ENCODE measurements at places on chromosomes 6 and 20.

DNA sequence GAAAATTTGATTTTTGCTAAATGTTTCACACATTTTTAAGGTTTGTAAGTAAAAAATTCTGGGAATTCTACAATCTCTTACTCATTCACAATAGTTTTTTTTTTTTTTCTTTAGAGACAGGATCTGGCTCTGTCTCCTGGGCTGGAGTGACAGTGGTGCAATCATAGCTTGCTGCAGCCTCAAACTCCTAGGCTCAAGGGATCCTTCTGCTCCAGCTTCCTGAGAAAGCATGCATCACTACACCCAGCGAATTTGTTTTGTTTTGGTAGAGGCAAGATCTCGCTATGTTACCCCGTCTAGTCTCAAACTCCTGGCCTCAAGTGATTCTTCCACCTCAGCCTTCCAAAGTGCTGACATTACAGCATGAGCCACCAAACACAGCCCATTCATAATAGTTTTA, 232.8 kb downstream of the GJA1 start:
- DNase-seq = no peak

GRCh38 chr20:63552481-63553249, 1.3 kb upstream of the FNDC11 start:
- no peak for DNase-seq

- no peak for DNase-seq
These were observed 115.5 kb downstream of the ADGRG6 start for GRCh38 chr6:142417331-142417750.

GRCh38 chr6:135170238-135170637, 10.9 kb upstream of the MYB start:
- no peak for DNase-seq

DNA sequence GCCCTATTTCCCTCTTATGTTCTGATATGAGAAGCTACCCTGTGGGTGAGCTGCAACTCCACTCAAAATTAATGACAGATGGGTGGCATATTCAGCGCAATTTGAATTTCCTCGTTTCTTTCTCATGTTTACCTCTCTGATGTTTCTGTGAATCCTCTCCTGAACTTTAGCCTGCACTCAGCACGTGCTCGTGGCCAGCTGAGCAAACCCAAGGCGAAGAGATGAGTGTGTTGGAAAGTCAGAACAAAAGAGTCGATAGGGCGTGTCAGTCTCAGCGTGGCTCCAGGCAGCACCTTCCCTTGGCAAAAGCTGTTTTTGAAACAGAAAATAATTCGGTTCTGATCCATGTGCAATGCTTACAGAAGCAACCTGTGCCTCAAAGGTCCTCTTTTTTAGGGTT, 226.1 kb upstream of the GMDS start:
- peak; percentile 25 for DNase-seq

DNA sequence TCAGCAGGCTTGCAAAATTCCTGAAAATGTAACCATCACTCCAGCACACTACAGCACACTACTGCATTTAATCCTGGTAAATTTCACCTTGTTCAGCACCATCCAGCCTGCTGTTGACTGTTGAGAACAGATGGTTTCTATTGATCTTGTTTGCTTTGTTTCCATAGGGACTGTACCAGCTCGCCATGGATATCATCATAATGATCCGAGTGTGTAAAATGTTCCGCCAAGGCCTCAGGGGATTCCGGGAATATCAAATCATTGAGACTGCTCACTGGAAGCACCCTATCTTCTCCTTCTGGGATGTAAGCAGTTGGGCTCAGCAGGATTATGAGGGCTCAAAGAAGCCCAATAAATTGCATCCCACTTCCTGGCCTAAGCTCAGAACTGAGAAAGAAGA, 4.1 kb downstream of the CNBD2 start:
- DNase-seq = no peak

DNA sequence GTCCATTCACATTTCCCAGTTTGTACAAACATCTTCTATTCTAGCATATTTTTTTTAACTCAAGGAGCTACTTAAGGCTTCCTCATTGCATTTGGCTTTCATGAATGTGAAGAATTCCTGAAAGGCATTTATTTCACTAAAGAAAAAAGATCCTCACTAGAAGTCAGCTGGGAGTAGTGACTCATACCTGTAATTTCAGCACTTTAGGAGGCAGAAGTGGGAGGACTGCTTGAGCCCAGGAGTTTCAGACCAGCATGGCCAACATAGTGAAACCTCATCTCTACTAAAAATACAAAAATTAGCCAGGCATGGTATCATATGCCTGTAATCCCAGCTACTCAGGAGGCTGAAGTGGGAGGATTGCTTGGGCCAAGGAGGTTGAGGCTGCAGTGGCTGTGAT, 30.9 kb upstream of the XRN2 start:
- no peak for DNase-seq

- no peak for DNase-seq
These were observed 55.2 kb upstream of the TBC1D7 start for GRCh38 chr6:13383328-13384163.

DNA sequence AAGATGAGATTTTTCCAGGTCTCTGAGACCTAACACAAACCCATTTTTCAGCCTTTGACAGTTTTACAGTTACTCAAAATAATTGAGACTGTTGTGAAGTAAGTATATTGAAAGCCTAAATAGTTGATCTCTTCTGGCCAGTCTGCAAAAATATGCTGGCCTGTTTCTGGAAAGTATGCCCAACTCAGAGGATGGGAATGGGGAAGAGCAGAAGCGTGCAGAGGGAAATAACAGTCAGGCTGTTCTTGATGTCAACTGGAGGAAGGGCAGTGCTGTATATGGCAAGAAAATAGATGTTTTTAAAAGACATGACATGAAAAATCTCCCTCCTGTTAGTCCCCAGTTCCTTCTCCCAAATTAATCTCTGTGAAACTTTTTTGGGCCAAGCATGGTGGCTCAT, 3.8 kb downstream of the GID8 start:
- DNase-seq = no peak

- no peak for DNase-seq
These were observed 211.1 kb downstream of the ANKRD60 start for GRCh38 chr20:58017231-58017969.

GRCh38 chr20:44273231-44274215, 26.4 kb downstream of the GDAP1L1 start:
- DNase-seq = no peak

GRCh38 chr20:45576995-45577394, 2.1 kb downstream of the WFDC8 start:
- no peak for DNase-seq

GRCh38 chr6:51910851-51911250, 176.6 kb downstream of the PKHD1 start:
- DNase-seq = no peak

DNA sequence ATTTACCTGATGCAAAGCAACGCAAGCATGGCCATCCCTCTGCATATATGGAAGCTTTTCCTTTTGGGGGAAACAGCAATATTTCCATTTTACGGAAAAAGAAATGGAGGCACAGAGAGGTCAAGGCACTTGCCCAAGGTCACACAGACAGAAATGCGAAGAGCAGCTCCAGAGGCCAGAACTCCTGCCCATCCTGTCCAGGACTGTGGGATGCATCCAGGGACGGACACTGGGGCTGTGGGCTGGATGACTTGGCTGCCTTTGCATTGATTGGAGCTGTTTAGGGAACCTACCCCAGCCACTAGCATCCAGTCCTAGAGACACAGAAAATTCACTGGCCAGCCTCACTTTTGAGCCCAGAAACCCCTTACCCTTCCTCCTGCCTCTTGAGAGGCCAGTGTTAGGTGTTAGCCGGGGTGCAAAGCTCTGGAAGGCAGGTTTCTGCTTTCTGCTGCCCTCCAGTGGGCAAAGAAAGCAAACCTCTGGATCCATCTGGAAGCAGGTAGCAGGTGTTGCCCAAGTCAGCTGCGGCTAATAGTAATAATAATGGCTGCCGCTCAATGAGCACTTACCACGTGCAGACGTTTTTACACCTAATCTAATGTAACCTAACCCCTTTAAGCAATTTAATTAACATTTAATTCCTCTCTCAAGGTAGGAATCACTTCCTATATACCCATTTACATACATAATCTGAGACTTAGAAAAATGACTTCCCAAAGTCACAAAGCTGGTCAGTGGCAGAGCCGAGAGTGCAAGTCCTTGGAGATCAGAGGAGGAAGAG, 31.7 kb upstream of the CCN5 start:
- peak; percentile 61 for DNase-seq

GRCh38 chr6:156796627-156797026, 19.4 kb downstream of the ARID1B start:
- no peak for DNase-seq

GRCh38 chr6:27279513-27280063, 32.1 kb downstream of the PRSS16 start:
- no peak for DNase-seq

GRCh38 chr20:33393609-33394008, 7.7 kb downstream of the CDK5RAP1 start:
- DNase-seq = no peak

DNA sequence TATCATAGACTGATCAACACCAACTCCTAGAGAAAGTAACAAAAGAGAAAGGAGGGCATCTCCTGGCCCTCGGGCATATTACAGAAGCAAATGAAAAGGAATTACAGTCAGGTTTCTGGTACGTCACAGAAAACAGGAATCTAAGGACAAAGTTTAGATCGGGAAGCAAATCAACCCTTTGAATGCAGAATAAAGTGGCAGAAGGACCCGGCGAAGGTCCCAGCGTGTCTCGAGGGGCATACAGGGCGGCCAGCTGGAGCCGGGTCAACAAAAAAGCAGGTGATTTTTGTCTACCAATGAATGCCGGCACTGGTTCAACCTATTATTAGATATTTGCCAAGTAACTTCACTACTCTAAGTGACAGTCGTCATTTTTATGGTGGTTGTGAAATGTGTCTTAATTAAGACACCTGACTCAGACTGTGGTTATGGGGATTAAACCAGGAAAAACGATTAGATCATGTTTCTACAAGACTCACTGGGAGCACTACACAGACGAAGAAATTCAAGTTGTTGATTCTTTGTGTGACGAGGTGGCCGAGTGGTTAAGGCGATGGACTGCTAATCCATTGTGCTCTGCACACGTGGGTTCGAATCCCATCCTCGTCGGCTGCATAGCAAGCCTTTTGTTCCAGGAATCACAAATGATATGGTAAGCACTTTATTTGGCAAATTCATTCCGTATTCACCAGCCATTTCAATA, 12.4 kb upstream of the ZSCAN9 start:
- DNase-seq = peak; percentile 9
